ENCODE measurements at places on chromosomes 6 and 20.

GRCh38 chr6:22106451-22106850, 190.4 kb downstream of the PRL start:
- DNase-seq, result no peak

DNA sequence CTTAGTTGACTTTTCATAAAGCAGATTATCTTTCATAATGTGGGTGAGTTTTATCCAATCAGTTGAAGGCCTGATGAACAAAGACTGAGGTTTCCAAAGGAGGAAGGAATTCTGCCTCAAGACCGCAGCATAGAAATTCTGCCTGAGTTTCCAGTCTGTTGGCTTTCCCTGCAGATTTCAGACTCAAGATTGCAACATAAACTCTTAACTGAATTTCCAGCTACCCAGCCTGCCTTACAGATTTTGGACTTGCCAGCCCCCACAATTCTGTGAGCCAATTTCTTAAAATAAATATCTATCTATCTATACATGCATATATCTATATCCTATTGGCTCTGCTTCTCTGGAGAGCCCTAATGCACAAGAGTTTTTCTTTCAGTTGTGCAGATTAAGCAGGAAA, 57.3 kb upstream of the SMLR1 start:
- no peak for DNase-seq

DNA sequence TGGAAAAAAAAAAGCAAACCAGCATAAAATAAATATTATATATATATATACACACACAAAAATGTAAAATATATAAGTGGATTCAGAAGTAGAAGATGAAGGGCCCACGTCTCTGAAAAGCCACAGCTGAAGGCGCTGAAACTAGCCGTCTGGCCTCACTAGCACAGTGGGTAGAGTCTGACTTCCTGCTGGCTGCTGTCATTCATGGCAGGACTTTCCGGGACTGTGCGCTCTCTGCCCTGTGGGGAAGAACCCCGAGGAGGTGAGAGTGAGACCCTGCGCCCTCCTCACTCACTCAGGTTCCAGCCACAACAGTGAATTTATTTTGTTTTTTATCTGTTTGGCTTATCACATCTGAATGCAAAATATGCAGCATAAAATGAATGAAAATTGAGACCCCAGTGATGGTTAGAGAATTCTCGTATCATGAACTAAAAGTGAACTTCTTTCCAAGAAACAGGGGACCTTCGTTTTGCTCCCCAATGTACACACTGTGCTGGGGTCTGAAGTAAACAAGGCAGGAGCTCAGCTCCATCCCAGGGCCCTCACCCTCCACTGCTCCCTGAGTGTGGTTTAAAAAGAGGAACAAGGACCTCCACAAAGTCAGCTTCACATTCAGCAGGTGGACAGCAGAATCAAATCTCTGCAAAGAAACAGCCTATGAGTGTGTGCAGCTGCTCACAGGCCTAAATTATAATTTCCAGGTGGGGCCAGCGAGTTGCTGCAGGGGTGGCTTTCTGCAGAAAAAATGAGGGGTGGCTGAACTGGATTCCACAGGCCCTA, 1.3 kb upstream of the RAMACL start:
- DNase-seq, result no peak

- no peak for DNase-seq
Observed at GRCh38 chr6:147156799-147157382, 47.3 kb upstream of the STXBP5 start.

DNA sequence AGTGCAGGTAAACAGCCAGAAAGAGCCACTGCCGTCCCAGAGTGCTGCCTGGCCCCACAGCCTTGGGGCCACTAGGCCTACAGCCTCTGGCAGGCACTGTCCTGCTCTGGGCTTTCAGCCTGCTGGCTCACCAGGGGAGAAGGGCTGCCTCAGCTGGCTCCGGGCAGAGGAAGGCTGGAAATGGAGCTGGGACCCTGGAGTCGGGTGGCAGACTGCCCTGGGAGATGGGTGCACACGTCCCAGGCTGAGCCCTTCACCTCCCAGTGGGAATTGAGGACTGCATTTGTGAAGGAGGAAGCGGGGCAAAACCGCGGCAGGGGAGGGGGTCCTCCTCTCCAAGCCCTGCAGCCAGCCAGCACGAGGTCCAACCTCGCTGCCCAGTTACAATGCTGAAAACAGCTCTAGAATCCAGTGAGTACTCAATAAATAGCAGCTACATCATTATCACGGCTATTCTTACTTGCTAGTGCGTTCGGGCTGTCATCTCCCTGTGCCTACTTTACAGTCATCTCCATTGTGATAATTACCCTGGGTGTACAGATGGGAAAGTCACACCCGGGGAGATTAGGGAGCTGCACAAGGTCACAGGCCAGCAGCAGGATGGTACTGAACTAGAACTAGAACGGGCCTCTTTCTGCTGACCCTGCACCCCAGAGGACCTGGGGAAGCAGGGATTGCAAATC, 13.1 kb downstream of the ACSS1 start:
- DNase-seq, result no peak

DNA sequence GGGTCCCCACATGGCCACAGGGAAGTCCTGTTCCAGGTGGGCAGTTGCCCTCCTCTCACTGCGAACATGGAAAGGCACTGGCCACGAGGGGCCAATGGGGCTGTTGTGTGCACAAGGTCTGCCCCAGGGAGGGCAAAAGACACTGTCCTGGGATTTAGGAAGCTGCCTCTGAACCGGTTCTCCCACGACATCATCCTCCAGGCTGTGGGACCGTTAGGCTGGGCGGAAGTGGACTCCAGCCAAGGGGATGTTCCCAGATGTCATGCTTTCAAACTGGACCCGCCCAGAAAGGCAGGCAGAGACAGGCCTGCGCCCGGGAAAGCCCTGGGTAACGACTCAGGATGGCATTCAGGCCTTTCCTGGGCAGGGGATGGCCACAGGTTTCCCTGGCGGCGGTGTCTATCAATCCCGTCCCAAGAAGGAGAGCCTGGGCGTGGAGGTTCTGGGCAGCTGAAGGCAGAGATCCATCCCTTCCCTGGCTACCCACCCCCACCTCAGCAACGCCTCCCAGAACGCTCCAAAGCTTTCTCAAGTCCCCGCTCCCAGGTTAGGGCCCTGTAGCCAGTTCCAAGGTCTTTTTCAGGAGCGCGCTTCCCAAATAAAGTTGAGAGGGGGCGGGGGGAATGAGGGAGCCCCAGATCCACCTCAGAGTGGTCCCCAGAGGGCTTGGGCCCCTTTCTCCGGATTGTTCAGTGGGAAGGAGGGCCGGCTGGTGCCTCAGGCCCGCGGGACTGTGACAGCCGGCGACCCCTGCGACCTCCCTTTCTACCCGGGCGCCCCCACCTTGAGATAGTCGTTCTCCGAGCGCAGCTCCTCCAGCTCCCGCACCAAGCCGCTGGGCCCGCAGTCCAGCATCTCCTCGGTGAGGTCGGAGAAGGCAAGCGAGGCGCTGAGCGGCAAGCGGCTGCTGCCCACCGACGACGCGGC, 13.8 kb upstream of the TLDC2 start:
- peak; percentile 86 for DNase-seq

GRCh38 chr6:114714836-114715507, 372.1 kb upstream of the HS3ST5 start:
- DNase-seq, result no peak

- DNase-seq, result no peak
Observed at GRCh38 chr6:70180901-70181599, 121.8 kb downstream of the COL9A1 start.

DNA sequence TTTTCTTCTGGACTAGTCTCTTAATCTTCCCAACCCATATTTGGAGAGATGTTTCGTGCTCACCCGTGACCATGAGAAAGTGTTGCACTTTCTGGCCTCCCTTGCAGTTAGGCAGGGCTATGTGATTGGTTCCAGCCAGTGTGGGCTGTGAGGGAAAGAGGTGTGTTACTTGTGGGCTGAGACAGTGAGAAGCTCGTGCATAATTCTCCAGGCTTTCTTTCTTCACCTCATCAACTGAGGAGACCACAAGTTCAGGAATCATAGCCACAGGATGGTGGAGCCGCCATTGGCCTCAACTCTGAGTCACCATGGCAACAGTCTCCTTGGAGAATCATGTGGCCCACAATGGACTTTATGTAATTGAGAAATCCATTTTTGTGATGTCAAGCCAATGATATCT, 57.5 kb upstream of the FUCA2 start:
- no peak for DNase-seq

GRCh38 chr6:138160329-138161087, 1.2 kb upstream of the ARFGEF3 start:
- DNase-seq, result no peak

DNA sequence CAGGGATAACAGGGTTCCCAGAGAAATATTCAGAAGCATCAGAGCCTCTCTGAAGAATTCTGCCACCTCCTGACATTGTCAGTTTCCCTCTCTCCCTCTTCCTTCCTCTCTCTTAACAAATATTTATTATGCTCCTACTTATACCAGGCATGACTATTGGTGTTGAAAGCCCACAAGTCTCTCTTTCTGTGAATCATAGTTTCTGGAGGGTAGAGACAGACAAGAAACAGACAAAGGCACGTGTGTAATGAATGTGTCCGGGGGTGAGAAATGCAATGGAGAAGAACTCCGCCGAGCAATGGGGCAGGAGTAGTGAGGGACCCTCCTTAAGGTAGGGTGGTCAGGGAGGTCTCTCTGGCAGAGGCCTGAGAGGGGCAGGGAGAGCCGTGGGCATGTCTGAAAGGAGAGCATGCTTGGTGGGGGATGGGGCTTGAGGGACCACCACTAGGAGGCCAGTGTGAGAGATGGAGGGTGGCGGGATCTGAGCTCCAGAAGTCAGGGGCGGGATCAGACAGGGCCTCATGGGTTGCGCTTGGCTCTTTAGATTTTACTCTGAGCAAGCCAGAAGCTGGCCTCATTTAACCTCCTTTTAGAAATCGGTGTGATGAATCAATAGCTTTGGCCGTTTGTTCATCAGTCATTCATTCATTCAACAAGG, 57.3 kb downstream of the EYA2 start:
- no peak for DNase-seq
